Fibroblast of skin of scalp (primary cell): ENCODE measurements at places on chromosomes 3 and 15.

GRCh38 chr15:29107291-29107890, 162.2 kb downstream of the NSMCE3 start:
- no peak for DNase-seq

DNA sequence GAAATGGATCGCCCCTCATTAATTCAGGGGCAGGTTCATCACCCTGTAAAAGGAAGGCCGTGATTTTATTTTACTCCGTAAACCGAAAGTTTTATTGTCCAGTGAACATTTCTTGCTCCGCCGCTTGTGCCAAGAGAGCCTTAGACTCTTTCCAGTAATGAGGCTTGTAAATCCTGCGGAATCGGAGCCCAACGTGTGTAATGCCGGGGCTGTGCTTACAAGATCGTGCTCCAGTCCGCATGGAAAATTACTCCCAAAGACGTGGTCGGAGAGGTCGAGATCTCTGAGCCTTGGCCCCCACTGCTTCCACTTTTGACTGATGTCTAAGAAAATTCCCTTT, 649 bp upstream of the PLOD2 start:
- DNase-seq = no peak

DNA sequence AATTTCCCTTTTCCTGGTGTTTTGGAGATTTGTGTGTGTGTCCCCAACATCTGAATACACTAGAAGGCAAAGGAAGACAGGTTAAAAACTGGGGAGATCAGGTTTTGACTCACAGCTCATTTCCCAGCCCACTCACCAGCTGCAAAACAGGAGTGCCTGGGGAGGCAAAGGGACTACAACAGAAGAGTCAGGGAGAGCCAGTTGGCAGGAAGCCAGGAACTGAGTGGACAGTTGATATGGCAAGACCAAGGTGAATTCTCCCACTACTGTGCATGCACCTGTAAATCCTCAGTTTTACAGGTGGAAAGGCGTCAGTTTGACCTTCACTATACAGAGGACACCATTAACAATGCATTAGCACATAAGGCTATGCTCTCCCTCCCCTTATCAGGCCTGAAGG, 901.5 kb upstream of the SEMA6D start:
- DNase-seq = no peak

DNA sequence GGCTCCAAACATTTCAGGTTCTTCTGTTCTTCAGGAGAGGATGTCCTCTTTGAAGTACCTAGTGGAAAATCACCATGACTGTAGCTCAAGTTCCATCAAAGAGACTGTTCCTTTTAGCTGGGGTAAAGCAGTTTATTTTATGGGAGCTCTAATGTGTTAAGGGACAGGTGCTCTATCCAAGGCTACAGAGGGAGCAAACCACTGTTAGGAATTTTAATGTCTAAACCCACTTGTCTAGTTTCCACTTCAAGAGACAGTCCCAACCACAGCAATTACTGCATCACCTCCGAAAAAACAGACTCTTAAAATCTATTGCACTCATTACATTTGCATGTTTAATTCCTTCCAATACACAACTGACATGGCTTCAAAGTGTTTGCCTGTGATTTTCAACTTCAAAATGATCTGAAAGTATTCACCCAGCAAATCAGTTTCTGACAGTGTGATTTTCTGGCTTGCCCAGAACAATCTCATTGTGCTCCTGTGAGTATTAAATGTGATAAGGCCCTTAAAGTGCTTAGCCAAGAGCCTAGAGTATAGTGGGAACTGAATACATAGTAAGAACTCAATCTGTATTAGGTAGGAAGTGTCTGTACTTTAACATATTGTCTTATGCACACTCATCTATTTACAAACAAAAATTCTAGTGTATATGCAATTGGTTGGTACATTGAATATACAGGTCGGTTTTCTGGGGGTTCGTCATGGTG, 266.5 kb upstream of the CCDC54 start:
- DNase-seq = no peak

- DNase-seq = peak; percentile 80
Observed at GRCh38 chr15:56978898-56979662, 60.6 kb downstream of the TCF12 start.

DNA sequence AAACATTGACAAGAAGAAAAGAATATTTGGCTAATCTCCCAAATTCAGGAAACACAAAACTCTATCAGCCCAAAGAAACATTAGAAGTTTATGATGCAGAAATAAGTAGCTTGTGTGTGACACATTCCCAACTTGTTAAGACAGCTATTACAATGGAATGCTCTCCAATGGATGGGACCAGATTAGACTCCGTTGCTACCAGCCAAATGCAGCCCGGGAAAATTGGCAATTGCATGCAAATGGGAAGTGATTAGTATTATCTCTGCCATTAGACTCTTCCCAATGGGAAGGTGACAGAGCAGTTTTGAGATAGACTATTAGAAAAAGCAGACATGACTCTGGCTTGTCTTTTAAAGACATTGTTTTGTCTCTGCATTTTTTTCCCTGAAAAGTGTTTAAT, 37.4 kb upstream of the KCNMB2 start:
- DNase-seq = no peak

DNA sequence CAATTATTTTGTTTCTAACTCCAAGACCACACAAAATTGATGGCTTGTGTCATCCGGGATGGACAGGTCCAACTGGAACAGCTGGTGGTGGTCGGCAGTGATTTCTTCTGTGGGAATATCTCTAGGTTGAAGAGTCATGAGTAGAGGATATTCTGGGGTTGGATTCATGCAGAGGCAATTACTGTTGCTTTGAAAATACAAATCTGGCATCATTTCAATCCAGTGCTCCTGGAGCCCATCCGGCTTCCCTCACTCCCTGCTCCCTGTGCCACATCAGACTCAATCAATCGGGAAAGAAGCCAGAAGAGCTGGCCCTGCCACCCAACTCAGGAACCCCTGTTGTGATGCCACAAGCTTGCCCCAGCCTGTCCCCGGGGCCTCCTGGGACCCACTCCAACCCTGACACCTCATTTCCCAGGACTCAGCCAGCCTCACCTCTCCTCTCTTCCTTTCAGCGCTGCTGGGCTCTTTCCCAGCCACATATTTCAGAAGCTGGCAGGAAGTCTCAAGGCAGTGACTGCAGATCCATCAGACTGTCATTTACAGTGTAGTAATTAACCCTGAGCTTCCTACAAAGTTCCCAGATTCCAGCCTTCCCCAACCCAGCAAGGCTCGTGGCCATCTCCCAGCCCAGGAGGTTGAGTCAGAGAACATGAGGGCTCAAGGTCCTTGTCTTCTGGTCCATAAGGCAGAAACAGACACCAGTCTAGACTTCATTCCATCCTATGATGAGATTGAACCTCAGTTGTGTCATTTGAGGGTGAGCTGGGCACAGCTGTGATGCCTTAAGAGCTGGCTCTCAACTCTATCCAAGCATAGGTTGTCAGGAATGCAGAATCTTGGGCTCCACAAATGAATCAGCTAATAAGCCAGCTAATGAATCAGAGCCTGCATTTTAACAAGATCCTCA, 114.0 kb downstream of the FAM174B start:
- peak; percentile 54 for DNase-seq

GRCh38 chr3:171528102-171528501, 67.9 kb upstream of the TNIK start:
- DNase-seq = peak; percentile 8

- no peak for DNase-seq
Observed at GRCh38 chr3:133884887-133885711, 10.6 kb downstream of the RAB6B start.

DNA sequence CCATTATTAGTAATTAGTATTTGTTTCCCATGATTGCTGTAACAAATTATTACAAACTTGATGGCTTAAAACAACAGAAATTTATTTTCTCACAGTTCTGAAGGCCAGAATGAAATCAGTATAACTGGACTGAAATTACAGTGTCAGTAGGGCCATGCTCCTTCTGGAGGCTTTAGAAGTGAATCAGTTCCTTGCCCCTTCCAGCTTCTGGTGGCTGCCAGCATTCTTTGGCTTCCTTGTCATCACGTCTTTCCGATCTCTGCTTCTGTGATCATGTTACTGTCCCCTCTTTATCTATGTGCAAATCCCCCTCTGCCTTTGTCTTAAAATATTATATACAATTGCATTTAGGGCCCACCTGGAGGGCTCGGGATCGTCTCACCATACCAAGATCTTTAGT, 92.0 kb downstream of the FOXB1 start:
- peak; percentile 67 for DNase-seq

DNA sequence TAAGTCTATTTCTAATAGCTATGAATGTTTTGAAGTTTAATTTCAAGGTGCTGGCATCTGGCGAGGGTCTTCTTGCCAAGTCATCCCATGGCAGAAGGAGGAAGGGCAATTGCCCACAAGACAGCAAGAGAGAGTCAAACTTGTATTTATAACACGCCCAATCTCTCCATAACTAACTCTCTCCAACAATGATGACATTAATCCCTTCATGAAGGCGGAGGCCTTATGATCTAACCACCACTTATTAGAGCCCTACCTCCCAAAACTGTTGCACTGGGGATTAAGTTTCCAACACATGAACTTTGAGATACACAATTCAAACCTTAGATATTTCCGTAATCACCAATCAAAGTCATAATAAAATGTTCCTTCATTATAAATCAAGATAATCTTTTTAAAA, 406.9 kb downstream of the CNTN6 start:
- no peak for DNase-seq

DNA sequence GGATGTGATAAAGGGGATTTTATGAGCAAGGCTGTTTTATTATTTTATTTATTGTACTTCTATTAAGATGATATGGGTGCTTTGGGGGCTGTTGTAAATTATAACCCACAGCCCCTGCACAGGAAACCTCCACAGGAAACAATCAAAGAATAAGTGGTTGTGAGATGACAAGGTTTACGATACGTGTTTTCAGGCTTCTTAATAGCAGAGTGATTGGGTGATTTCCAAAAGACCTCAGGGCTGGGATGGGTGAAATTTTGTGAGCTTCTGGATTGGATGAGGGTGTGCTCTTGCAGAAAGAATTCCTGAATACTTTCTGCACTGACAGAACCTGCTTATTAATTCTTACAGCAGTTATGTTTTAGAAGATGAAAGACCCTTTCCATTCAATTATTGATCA, 21.4 kb downstream of the CHL1 start:
- no peak for DNase-seq

GRCh38 chr3:58628823-58629562, 37.6 kb downstream of the FAM3D start:
- DNase-seq = peak; percentile 98

DNA sequence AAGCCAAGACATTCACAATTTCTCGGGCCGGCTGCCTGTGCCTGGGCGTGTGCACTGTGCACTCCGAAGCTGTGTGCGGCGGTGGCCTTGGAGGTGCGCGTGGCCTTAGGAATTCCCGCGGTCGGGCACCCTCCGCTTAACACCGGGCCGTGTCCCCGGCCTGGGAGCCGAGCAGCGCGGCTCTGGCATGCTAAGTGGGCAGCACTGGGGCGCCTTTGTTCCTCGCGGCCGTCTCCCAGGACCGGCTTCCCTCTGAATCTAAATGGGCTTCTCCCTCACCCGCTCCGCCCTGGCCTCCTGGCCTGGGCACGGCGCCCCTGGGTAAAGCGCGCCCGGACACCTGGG, 498 bp upstream of the ARNT2 start:
- no peak for DNase-seq

GRCh38 chr3:102661707-102662497, 227.1 kb downstream of the ZPLD1 start:
- no peak for DNase-seq

DNA sequence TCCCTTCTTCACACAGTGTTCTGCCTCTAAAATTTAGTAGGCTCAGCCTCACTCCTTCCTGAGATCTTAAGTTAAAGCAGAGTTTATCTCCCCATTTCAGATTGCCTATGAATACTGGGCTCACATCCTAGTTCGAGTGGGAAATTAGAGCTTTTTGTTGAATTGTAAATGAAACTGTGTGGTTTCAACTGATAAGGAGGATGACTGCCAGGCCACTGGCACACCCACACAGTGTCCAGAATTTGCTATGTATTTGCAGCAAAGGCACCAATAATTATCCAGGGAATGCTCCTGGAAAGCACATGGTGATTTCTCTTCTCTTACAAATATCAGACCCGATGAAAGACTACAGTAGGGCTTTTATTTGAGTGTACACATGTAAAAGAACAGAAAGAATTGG, 308.1 kb upstream of the COL8A1 start:
- DNase-seq = no peak

DNA sequence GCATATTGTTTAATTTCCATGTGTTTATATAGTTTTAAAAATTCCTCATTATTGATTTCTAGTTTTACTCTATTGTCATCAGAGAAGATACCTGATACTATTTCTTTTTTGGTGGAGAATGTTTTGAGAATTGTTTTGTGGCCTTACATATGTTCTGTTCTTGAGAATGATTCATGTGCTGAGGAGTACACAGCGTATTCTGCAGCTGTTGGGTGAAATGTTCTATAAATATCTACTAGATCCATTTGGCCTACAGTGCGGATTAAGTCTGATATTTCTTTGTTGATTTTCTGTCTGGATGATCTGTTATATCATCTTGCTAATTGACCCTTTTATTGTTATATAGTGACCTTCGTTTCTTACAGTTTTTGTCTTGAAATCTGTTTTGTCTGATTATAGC, 109.7 kb downstream of the UBE2E2 start:
- DNase-seq = no peak

DNA sequence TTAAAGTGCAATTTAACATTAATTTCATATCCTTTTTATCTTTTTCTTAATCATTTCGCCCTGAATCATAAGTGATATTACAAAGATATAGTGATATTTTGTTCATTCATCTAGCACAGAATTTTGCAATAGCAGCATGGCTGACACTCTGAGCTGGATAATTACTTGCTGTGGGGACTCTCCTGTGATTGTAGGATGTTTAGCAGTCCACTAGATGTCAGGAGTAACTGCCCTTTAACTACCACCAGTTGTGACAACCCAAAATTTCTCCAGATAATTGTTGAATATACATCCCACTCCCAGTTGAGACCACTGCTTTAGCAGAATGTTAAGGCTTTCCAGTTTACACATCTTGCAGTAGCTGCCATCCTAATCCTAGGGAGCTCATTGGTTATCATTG, 196.8 kb upstream of the MBNL1 start:
- DNase-seq = peak; percentile 69

GRCh38 chr3:14360123-14360881, 42.1 kb upstream of the SLC6A6 start:
- peak; percentile 88 for DNase-seq

DNA sequence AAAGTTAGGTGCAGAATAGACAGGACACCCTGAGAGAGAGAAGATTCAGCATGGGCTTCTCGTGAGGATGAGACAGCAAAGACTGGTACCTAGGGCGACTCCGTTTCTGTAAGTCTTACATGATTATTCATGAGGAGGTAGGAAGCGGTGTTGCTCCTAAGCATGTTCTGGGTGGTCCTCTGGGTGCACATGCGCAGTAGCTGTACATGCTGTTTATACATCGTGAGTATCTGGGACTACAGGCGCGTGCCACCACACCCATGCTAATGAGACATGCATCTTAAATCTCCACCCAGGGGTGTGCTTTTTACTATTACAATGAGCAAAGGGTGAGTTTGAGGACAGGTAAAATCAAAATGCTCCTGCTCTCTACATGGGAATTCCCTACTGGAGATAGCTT, 12.3 kb downstream of the ALPK3 start:
- DNase-seq = no peak

DNA sequence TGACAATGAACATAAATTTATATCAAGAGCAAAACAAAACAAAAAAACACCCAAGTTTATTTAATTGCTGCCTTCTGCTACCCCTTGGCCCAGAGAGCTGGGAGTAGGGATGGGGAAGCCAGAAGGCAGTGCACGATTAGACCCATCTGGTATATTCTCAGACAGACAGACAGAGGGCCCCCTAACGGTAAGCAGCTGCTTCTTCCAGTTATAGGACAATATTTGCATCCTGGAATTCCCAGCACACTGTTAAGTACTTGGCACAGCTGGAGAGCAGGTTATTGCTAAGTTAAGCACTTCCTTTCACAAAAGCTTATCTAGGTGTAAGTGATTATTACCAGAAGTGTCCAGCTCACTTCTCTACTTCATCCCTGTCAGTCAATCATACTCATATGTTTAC, 39.3 kb downstream of the C2CD4B start:
- peak; percentile 45 for DNase-seq
